CD14-positive monocyte (primary cell): ENCODE measurements at places on chromosomes 11 and 22.

- DNase-seq: peak; percentile 35
Measured at GRCh38 chr11:125123947-125124617, 12.7 kb upstream of the TMEM218 start.

GRCh38 chr11:35963911-35964310 is 20.0 kb downstream of the LDLRAD3 start:
- no peak for DNase-seq

DNA sequence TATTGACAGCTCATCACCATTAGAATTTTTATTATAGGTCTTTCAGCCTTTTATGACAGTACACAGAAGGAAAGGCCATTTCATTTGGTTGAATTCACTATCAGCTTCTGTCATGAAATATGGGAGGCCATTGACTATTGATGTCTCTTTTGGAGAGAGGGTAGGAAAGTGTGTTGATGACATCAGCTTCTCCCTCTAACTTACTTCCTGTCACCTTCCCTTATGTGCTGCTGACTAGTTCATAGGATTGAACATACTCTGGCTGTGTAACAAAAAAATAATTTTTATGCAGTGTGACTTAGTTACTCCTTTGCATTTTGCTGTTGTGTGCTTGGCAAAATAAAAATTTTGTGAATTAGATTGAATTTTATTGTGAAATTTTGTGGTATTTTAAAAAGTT is 769.2 kb downstream of the METTL15 start:
- no peak for DNase-seq

DNA sequence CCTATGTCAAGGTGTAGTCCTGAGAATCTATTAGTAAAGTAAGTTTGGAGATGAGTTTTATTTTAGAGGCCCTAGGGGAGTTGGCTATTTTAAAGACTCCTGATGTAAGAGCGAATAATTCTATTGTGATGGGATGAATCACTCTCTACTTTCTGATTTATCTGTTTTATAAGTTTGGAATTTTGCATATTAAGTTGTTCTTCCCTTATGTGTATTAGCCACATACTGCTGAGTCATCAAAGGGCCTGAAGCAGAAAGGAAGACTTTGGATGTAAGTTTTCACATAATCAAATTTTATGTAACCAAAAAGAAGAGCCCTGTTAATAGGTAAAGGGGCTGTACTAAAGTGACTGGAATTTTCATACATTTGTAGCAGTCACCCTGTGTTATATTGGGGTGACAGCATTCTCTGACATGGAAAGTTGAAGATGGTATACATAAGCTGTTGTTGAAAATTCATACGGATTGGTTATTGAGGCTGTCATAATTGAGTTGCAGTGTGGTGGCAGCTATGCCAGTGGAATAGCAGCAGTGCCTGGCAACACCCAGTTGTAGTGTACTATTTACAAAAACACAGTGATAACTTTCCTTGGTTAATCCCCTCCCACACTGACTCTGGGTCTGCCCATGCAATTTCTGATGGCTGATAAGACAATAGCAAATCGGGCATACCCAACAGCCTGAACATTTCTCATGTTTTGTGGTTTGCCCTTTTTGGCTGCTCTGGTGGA is 90.6 kb upstream of the NTM start:
- no peak for DNase-seq

DNA sequence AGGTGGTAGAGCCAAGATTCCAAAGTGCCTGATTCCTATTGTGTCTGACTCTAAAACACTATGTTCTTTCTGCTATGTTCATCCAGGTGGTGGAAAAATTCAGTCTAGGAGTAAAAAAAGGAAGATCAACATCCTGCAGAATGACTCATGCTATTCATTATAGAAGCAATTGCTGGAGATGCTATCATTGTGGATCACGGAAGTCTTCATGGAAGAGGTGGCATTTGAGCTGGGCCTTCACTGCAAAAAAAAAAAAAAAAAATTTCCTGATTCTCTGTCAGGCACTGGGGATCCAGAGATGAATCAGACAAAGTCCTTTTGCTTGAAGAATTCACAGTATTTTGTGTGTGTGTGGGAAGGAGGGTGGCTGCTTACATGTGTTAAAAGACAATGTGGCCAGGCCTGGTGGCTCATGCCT is 1.4 kb upstream of the UVRAG start:
- DNase-seq: no peak

DNA sequence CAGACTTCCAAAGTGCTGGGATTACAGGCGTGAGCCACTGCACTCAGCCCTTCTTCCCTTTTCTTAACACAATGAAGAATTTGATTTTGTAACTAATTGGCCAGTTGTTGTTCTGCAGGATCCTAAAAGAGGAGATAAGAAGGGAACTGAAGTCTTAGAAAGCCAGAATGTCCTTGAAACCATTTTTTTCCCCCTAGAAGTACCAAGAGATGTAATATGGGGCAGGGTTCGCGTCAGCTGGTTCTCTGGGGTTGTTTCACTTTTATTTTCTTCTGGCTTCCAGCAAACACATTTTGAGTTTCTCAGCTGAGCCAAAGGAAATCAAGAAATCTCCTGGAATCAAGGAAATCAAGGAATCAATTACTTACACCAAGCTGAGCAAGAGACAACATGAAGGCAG is 7.6 kb upstream of the NUCB2 start:
- no peak for DNase-seq

- DNase-seq: no peak
Measured at GRCh38 chr22:47575291-47575690, 812.8 kb downstream of the TBC1D22A start.

DNA sequence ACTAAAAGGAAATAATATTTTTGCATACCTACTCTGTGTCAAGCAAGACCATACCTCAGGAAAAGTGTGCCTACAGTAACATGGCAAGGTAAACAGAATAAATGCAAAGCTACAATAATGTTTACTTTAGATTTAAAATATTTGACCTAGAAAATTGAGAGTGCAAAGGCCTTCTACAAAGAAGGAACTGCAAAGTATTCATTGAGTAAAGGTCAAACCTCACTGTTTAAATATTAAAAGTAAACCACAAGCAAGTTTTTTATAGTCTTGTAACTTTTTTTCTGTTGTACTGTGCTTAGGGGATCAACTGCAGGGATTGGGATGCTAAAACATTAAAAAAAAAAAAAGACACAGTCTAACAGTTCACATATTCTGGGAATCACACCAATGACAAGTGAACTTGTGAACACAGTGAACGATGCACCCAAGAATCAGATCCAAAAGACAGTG is 48.8 kb downstream of the CWF19L2 start:
- DNase-seq: no peak

- peak; percentile 82 for DNase-seq
Measured at GRCh38 chr11:70325824-70326223, 55.3 kb downstream of the PPFIA1 start.

- no peak for DNase-seq
Measured at GRCh38 chr22:45942344-45942743, 34.6 kb downstream of the WNT7B start.

DNA sequence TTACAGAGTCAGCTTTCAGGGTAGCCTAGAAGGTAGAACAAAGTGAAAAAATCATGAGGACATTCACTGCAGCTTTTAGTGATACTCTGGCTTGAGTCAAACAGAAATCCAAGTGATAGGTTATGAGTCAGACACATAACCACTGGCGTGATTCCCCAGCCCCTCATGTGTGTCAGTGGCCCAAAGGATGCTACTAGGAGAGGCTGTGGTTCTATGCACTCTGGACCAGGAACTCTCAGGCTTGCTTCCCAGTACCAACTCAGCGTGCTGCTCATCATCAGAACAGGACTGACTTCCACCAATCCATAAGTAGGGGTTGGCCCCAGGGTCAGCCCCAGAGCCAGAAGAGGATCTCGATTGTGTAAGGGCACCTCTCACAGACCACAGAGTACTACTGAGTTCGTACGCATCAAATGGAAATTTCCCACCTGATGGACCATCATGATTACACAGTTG is 116.8 kb downstream of the MED15 start:
- DNase-seq: no peak

- no peak for DNase-seq
Measured at GRCh38 chr11:125261588-125261987, 97.0 kb downstream of the PKNOX2 start.

- no peak for DNase-seq
Measured at GRCh38 chr22:19636696-19637407, 77.5 kb upstream of the SEPTIN5 start.

DNA sequence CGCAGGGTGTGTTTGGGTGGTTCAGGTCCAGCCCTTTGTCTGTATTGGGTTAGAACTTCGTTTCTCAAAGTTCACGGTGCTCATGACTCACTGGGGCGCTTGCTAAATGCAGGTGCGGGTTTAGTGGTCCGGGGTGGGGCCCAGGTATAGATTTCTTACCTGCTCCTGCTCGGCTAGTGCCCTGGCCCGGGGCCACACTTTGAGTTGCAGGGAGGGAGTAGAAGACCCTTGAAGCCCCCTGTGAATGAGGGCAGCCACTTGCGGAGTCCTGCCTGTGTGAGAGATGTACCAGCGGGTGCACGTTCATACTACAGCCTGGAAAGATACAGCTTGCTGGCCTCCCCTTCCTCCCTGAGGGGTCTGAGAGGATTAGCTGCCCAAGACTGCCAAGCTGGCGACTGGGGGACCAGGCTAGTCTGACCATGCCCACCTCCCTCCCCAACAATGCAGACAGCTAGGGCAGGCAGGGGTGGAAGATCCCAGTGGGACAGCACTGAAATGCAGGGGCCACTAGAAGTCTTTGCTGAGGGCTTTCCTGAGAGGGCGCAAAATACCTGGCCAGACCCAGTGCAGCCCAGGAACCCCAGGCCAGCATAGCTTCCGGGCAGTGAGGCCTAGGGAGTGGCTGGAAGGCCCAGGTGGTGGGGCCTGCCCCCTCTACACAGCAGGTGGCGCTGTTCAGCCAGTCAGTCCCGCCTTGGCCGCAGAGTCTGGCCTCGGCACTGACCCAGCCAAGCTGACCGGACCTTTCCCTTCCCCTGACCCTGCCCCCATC is 5.1 kb upstream of the MYRF start:
- peak; percentile 39 for DNase-seq

DNA sequence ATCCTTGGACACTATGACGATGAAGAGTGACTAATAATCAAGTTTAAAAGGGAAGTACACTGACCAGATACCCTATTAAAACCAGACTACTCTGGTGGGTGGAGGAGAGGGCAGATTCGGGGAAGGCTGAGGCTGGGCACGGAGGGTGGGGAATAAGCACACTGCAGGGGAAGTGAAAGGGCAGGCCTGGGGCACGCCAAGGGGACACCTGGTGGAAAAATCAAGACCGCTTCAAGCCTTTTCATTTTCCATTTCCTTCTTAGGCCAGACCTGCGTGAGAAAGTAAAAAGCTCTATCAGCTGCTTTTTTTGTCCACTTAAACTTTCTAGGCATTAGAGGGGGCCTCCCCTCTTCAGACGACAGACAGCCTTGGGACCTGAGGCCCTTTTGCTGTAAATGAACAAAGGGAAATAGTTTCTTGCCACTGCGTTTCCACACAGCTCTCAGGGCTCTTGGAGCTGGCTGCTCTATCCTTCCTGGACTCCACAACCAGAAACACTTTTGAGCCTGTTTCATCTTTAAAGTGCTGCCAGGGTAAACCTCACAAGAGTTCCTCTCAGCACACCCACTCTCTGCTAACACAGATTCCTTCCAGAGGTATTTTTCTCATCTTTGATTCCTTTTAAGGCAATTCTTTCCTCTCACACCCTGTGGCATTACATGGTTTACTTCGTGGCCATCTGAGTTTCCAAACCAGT is 25.0 kb upstream of the SERPIND1 start:
- DNase-seq: peak; percentile 54

DNA sequence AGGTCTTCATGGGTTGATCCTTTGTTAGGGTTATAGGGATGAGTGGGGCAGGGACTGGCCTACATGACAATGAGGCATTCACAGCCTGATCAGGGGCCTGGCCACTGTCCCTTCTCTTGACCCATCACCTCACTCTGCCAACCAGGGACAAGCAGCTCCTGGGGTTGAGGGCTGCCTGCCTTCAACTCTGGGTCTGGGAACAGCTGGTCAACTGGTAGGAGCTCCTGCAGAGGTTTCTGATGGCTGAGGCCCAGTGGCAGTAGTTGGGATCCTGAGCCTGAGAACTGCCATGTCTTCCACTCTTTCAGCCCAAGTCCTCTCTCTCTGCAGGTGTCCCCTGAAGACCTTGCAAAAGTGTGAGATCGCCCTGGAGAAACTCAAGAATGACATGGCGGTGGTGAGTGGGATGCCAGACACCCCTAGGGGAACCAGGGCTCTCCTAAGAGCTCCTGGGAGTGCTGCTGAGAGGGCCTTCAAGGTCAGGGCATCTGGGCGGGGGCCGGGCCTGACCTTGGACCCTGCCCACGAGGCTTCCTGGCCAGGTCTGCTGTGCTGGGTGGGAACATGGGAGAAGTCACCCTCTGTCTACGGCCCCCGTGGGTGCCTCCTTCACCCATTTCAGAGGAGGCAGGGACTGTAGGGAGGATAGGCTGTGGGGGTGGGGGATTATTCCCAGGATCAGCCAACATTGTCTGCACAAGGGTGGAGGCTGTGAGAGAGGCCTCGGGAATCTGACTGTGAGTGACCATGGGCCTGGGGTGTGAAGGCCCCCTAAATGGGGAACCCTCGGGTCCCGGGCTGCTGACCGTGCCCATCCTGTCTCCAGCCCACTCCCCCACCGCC is 76.8 kb downstream of the MED15 start:
- DNase-seq: no peak

DNA sequence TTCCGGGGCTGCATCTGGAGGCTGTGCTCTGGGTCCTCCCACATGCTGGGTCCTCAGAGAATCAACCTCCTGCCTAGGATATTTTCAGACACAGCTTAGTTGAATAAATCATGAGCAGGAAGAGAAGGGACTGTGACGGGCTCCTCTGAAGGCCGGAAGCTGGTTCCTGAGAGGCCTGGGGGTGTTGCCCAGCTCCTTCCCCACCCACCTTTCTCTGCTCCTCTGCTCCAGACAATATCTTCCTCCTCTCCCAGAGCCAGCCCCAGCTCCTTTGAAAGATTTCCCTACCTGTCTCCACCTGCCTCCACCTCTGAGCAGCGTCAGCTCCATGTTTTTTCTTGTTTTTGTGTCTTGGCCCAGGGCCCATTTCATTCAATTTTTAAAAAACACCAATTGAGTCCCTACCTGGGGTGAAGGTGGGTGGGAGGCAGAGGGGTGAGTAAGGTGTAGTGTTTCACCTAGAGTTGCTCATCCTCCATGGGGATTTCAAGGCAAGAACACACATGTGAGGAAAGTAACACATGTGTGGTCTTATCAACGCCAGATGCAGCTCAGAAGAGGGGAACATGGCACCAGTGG is 24.8 kb upstream of the THY1 start:
- no peak for DNase-seq
